ENCODE measurements at places on chromosomes 16 and 17.

DNA sequence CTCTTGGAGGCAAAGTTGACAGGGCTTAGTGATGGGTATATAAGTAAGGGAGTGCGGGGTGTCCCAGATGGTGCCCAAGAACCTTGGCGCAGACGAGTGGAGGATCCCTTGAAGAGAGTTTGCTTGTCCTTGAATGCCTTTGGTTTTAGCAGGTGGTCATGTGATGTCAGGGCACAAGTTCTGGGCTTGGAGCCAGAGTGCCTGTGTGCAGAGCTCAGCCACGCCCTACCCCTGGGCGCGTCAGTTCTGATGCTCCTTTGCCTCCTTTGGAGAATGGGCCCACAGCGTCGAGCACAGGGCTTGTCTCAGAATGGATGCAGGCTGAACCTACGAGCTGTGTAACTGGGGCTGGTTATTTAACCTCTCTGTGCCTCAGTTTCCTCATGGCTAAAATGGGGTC is 412.2 kb upstream of the EEF2KMT start:
- DNase-seq: no peak

DNA sequence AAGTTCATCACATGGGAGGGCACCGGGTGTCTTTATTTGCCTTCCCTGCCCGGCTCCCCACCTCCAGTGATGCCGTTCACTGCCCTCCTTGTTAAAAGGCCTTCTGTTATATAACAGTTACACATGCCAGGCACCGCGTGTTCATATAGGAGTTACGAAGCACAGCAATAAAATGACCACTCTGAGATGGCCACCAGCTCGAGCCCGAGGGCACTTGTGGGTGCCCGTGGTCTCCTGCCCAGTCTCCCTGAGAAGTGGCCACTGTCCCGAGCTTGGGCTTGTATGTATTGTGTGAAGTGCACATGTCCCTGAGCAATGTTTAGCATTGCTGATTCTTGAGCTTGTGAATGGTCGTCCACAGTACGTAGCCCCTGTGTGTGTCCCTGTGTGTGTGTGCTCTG is 355.6 kb downstream of the SEC14L1 start:
- DNase-seq: peak; percentile 32

- DNase-seq: no peak
These were observed 1.8 kb upstream of the NEUROD2 start for GRCh38 chr17:39609416-39610025.

- DNase-seq: no peak
These were observed 72.8 kb downstream of the WIPI1 start for GRCh38 chr17:68384471-68384870.

DNA sequence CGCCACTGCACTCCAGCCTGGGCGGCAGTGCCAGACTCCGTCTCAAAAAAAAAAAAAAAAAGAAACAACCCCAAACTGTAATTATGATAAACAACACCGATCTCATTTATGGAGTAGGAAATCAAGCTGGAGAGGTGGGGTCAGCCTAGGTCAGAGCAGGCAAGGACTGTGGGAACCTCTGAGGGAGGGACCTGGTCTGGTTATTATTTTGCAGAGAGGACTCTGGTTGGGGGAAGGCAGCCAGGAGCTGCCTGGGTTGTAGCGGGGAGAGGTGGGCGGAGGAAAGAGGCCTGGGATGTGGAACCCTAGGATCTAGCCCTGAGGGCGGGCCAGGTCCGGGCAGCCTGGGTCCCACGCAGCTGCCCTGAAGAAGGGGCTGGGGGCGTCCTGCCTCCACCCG is 10.9 kb upstream of the HS3ST6 start:
- DNase-seq: peak; percentile 89

- DNase-seq: no peak
These were observed 3.1 kb upstream of the TLCD2 start for GRCh38 chr17:1713160-1713877.

Measured in H7 (cell line).